Omental fat pad (tissue), 4 donors: ENCODE measurements at places on chromosomes 4 and X. TPM values are rescaled to one million over a fixed set of nuclear protein-coding genes. Genes with fewer than 3 reads are reported as not detected.

The SGMS2 gene
- 67.7 TPM for total RNA-seq

The SLC6A8 gene
- 22.2 TPM for total RNA-seq

The ZIC3 gene
- total RNA-seq = not detected

The SLC6A14 gene
- total RNA-seq = not detected

The CT45A2 gene
- total RNA-seq = not detected

The THAP9 gene
- 2.8 TPM for total RNA-seq

- no peak for DNase-seq
These were observed 219.9 kb downstream of the CCNG2 start for GRCh38 chr4:77376788-77377460.

DNA sequence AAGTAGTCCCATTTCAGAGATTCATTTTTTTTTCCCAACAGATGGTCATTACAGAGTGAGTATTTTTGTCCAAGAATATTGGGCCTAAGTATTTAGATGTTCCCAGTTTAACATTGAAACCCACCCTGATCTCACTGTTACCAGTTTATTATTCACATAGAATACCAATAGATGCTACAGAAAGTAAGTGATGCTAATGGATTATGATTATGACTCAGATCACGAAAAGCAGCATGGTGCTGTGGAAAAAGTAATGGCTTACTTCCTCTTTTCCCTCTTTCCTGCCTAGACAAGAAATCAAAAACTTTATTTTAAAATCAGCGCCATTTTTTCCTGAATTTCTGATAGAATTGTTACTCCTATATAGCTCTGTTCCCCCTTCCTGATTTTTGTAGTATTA lies 51.9 kb downstream of the GSPT2 start:
- no peak for DNase-seq

DNA sequence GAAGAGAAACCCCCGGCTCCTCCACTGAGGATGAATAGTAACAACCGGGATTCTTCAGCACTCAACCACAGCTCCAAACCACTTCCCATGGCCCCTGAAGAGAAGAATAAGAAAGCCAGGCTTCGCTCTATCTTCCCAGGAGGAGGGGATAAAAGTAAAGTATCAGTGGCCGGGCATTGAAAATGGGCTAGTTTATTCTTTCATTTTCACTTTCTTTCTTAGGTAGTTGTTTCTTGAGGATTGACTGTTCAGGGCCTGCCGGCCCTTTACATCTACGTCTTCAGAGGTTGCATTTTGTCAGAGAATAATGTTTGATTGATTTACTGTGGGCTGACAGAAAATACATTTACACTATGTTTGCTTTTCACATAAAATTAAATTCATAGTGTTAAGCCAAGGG lies 27.1 kb downstream of the PAK3 start:
- DNase-seq = no peak

DNA sequence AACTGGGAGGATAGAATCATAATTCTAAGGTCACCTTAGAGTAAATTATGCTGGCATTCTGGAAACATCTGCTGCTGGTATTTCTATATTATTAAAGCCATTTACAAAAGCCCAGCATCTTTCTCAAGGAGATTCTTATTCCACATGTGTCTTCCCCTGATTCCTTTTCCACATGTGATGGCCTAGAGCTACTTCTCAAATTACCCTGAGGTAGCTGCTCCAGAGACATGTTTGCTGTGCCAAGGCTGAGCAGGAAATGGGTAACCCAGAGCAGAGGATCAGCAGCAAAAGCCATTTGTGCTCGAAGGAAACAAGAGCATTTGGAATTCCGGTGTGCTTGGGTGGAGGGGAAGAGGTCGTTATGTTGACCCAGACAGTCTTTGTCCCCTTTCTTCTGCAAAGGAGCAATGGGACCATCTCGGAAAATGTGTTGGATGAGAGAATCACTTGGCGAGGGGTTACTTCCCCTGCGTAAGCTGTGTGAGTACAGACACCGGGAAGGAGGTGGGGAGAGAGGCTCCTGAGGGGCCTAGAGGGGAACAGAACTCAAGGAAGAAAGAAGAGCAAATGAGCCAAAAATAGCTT lies 24.6 kb downstream of the TSC22D3 start:
- DNase-seq = no peak

DNA sequence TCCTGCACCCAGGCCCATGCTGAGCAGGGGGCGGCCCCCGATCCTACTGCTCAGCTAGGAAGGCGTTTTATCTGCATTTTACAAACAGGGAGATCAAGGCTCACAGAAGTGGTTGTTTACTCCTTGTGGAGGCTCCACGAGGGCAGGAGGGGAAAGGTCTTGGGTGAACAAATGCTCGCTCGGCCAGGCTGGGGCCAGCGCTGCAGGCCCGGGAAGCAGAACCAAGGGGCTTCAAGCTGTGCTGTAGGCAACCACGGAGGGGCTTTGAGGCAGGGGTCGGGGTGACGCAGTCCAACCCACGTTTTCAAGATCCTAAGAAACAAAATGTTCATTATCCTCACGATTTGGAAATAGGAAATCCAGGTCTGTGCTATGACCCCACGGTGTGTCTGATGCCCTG lies 125.8 kb downstream of the HMX1 start:
- DNase-seq = no peak

DNA sequence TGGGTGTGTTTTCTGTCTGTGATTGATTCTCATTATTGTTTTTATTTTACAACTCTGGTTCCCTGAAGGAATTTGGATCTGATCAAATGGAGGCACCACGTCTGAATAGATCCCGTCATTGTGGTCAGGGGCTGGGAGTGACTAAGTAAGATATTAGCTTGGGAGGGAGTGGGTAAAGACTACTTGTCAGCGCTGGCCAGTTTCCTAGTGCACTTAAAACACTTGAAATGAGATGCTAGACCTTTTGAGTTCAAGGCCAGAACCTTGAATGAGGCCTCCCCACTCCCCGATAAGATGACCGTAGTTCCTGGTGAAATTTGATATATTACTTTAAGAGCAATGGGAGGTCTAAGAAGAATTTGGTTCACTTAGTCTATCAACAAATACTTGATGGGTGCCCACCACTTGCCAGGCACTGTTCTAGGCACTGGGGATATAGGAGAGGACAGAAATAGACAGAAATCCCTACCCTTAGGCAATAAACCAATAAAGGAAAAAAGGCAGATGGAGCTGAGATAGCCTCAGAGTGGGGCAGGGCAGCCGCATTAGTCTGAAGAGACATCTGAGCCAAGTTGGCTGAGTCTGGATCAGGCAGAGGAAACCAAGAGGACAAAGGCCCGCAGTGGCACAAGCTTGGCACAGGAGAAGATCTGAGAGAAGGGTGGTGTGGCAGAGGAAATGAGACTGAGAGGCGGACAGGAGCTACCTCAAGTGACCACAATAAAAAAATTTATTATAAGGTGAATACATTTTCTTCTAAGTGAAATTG lies 11.8 kb downstream of the FAM184B start:
- no peak for DNase-seq

DNA sequence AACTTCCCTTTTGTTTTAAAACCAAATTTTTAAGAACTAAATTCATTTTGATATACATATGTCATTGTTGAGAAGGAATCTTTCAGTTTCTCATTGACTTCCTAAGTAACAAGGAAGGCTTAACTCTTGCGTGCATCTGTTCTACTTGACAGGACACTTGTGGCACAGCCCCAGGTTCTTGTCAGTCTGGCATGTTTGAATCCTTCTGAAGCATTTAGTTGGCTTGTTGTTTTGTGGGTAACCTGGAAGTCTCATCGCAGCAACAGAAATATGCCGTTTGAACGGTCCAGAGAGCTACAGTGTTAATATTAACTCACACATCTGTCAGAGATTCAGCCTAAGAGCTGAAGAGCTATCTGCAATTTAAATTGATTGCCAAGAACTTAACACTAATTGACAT lies 76.0 kb downstream of the GLRA3 start:
- no peak for DNase-seq

DNA sequence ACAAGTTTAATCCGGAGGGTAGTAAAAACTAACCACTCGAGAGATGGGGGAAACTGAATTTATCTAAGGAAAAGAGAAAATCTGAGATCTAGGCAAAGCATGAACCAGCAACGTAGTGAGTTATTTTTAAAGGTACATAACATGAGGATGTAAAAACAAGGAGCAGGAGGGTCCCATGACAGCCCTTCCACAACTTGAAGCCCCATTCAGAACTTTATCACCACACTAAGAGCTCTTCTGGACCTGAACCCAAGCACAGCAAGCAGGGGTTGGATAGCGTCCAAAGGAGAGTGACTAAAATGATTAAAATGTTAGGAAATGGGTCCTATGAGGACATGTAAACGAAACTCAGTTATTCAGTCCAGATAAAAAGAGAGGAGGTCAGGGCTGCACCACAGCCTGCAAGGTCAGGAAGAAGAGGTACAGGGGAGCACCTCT lies 16.2 kb downstream of the SH3RF1 start:
- no peak for DNase-seq

DNA sequence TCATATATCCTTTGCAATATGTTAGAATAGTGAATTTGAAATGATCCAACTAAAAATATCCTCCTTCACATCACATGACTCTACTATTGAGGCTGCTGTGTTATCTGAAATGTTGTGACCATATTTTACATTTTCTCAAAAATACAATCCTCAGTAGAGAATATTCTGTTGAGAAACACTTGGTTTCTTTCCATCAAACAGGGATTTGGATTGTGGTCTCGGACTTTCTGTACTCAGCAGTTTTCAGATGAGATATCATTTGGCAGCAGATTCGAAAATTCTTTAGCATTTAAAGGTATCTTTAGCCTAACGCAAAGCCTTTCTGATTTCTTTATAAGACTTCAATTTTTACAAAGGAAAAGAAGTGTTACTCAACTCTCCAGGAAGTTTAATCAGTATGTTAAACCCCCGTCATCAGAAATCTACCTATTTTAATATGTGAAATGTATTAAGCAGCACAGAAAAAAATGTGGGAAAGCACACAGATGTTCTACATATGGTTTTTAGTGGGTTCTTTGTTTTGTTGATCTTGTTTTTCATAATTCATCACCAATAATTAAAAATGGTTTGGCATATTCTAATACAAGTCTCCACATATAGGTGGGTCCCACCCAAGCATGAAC lies 55.4 kb upstream of the ANXA3 start:
- no peak for DNase-seq

DNA sequence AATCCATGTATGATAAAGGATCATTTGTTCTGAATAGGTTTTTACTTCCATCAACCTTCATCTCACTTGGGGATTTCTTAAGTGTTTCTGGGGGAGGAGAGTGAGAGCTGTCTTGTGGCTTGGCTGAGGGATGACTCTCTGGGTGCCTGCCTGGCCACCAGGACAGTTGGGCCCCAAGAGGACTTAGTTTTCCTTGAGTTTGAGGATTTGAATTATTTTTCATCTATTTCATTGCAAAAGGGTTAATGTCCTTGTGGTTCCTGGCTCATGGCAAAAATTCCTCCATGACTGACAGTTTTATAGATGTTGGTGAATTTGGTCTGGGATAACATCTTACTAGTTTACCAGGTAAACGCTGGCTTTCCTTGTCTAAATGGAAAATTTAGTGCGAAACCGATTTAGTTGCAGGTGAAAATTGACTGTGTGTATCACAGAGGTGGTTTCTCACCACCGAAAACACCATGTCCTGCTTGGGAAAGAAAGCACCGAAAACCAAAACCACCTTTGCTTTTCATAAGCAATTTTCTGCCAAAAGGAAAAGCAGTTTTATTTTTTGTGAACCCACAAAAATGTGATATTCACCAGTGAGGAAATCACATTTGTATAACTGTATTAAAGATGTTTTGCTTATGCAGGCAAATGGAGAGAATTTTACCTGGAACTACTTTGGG lies 331.3 kb upstream of the SFRP2 start:
- no peak for DNase-seq

- no peak for DNase-seq
These were observed 54.0 kb downstream of the COL25A1 start for GRCh38 chr4:109248322-109248900.

GRCh38 chr4:120769227-120769626 lies 153.3 kb downstream of the PRDM5 start:
- no peak for DNase-seq

GRCh38 chr4:108149588-108150380 lies 18.9 kb downstream of the LEF1 start:
- no peak for DNase-seq

- no peak for DNase-seq
These were observed 625.6 kb upstream of the FAM241A start for GRCh38 chr4:111519683-111520082.

GRCh38 chrX:2391869-2392606 lies 108.7 kb downstream of the DHRSX start:
- DNase-seq = no peak

DNA sequence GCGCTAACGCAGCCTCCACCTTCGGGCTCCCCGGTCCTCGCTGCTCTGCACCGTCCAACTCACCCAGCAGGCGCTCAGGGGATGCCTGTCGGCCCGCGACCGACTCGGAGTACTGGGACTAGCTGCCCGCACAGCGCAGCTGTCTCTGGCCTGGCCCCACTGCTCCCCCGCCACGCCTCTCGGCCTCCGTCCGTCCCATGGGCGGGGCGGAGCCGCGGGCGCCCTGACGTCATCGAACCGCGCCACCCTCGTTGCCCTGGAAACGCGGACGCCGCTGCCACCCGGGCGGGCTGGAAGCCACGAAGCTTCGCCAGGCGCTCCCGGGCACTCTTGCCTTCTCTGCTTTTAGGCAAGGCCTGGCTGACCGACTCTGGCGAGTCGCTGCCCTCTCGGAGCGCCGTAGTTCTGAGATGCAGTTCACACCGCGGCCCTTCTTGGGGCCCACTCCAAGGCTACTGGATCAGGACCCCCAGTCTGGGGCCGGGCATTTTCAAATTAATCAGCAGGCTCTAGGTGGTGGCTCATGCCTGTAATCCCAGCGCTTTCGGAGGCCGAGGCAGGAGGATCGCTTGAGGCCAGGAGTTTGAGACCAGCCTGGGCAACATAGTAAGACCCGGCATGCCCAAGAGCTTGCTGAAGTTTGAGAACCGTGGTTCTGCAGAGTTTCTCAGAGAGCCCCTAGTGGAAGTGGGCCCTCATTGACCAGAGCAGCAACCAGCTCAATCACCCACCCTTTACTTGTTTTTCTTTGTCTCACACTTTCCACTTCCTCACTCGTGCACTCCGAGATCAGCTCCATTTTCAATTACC lies 12.0 kb downstream of the ACOX3 start:
- peak; percentile 66 for DNase-seq

GRCh38 chr4:6475492-6476020 lies 3.1 kb upstream of the PPP2R2C start:
- no peak for DNase-seq

- no peak for DNase-seq
These were observed 1002.5 kb upstream of the INTU start for GRCh38 chr4:126630230-126630629.

DNA sequence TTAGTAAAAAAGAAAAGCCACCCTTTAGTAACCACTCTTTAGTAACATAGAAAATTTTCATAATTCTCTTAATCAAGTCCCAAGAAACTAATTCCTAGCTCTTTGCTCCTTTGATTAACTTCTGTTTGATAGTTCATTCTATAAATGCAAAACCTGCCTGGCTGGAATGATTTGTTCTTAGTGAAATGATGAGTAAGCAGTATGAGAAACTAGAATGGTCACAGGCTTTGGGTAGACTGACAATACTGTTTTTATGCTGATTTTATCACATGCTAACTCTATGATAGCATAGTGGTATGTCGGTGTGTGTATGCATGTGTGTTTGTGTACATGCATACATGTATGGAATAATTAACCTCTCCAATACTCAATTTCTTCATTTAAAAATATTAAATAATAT lies 81.2 kb downstream of the SYTL5 start:
- no peak for DNase-seq

GRCh38 chr4:8035371-8035780 lies 95.7 kb upstream of the AFAP1 start:
- no peak for DNase-seq

- DNase-seq = no peak
These were observed 8.7 kb upstream of the ANAPC4 start for GRCh38 chr4:25368315-25368714.
